IMR-90 (cell line): ENCODE measurements at places on chromosomes 16 and 17. TPM values are rescaled to one million over a fixed set of nuclear protein-coding genes. Genes with fewer than 3 reads are reported as not detected.

- peaks cover 2% of the 10 kb centered on the region; the same call in 1 of the 2 replicates for H3K4me1 ChIP-seq
- no peak overlapping the region for H3K4me3 ChIP-seq
- H3K27me3 ChIP-seq = no peaks in the 10 kb centered on the region
- no peak overlapping the region for H3K27ac ChIP-seq
Observed at GRCh38 chr17:10215286-10215685, 16.9 kb upstream of the GAS7 start.

- H3K27ac ChIP-seq = no peak overlapping the region
- peaks cover 83% of the 10 kb centered on the region for H3K36me3 ChIP-seq
- H3K4me3 ChIP-seq = no peak overlapping the region
- H3K27me3 ChIP-seq = no peaks in the 10 kb centered on the region
- peaks cover 3% of the 10 kb centered on the region; the same call in 1 of the 2 replicates for H3K4me1 ChIP-seq
Observed at GRCh38 chr16:67951485-67951884, 7.6 kb upstream of the LCAT start.

DNA sequence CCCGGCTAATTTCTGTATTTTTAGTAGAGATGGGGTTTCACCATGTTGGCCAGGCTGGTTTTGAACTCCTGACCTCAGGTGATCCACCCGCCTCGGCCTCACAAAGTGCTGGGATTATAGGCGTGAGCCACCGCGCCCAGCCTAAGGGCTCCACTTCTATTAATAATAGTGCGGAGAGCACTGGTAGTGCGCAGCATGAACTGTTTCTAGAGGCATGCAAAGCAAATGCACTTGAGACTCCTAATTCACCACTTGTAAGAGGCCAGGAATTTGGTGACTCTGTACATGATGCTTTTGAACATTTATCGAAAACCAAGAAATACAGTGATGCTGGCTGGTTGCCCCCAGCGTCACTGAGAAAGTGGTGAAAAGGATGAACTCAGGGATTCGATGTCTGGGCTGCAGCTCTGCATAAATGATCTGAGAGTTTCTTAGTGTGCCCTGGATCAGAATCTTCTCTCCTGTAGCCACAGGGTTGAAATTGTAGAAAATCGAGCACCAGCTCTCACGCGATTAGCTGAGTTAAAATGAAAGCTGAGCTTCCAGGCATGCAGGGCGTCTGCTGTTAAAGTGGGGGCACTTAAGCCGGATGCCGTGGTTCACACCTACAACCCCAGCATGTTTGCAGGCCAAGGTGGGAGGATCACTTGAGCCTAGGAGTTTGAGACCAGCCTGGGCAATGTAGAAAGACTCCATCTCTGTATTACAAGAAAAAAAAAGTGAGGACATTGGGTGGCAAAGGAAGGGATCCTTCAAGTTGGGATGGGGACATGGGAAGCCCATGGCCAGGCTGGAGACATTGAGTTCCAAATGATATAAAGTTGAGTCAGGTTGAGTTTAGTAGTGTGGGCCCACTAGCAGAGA is 4.8 kb downstream of the RNF213 start:
- H3K27me3 ChIP-seq = no peaks in the 10 kb centered on the region
- DNase-seq = no peak
- no peak overlapping the region for H3K4me3 ChIP-seq
- peaks cover 30% of the 10 kb centered on the region for H3K36me3 ChIP-seq
- H3K27ac ChIP-seq = no peak overlapping the region

SEPTIN1 gene
- not detected in 2 replicates for total RNA-seq

GRCh38 chr17:29063992-29064391 is 21.1 kb downstream of the PIPOX start:
- no peak overlapping the region for H3K4me3 ChIP-seq
- H3K27me3 ChIP-seq = peaks cover 27% of the 10 kb centered on the region
- no peaks in the 10 kb centered on the region for H3K4me1 ChIP-seq
- H3K36me3 ChIP-seq = no peaks in the 10 kb centered on the region

- no peak for DNase-seq
- no peak overlapping the region for H3K27ac ChIP-seq
- H3K27me3 ChIP-seq = peaks cover 54% of the 10 kb centered on the region
- H3K4me1 ChIP-seq = peaks cover 3% of the 10 kb centered on the region; the same call in 1 of the 2 replicates
Observed at GRCh38 chr17:17466511-17466910, 10.3 kb upstream of the MED9 start.

CNTNAP1 gene
- total RNA-seq = 10.6 and 12.2 TPM in 2 replicates

AATK gene
- total RNA-seq = under 0.01 TPM in 1 of 2 replicates, not detected in the other

DNA sequence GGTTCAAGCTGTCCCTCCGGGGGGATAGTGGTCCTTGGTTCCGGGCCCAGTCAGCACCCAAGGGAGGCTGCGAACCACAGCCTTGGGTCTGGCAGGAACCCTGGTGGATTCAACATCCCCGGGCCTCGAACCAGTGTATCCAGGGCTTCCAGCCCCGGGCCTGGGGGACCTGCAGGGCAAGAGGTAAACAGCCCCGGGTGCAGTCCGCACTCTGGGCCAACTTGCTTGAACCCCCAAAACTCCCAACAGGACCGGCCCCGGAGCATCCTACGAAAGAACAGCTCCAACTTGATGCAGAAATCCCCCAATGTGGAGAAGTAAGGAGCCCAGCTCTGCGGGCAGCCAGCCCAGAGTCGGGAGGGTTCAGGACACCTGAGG is 1.5 kb upstream of the NEURL4 start:
- no peak for DNase-seq
- peak overlapping the region; percentile 86 for H3K4me3 ChIP-seq
- peak overlapping the region; percentile 72 for H3K27ac ChIP-seq
- peaks cover 5% of the 10 kb centered on the region for H3K27me3 ChIP-seq
- peaks cover 7% of the 10 kb centered on the region for H3K36me3 ChIP-seq
- H3K4me1 ChIP-seq = peaks cover 5% of the 10 kb centered on the region; the same call in 1 of the 2 replicates

DNA sequence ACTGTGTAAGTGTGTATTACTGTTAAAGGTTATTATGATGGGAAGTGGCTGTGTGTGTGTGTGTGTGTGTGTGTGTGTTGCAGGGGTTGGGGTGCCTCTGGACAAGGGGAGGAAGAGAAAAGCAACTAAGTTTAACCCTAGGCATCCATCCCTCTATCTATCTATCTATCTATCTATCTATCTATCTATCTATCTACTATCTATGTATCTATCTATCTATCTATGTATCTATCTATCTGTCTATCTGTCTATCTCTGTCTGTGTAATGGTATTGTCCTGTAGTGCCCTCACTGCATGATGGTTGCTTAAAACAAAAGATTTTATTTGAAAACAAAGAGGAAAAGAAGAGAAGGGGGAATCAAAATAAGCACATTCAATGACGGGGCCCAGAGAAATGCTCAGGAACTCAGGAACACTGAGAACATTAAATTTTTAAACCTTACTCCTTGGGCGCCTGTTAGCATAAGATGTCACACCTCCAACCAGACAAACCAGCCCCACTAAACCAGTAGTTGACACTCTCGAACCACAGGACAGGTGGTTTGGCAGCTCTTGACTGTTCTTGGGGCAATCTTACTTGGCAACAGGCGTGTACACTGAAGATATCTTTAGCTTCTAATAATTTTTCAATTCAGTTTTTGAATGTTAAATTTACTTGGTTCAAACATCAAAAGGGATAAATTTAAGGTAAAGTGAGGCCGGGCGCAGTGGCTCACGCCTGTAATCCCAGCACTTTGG is 5.1 kb upstream of the RPL26 start:
- H3K27ac ChIP-seq = no peak overlapping the region
- no peaks in the 10 kb centered on the region for H3K36me3 ChIP-seq
- no peak for DNase-seq
- peaks cover 13% of the 10 kb centered on the region for H3K4me1 ChIP-seq

- H3K4me3 ChIP-seq = peak overlapping the region; percentile 52
Observed at GRCh38 chr16:87384162-87384874, 742 bp upstream of the FBXO31 start.

DNA sequence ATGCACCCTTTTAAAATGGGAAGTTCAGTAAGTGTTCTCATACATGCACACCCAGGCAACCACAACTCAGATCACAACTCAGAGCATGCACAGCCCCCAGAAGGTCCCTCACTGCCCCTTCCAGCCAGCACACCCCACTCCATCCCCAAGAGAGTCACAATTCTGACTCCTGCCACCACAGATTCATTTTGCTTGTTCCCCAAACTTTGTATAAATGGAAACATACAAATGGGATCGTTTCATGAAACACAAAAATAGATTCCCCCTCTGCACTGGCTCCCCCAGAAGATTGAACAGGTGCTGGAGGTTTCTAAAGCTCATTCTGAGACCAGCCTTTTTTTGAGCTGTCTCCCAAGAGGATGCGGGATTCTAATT is 3.3 kb upstream of the TNFRSF13B start:
- no peaks in the 10 kb centered on the region for H3K36me3 ChIP-seq
- DNase-seq = no peak
- no peak overlapping the region for H3K4me3 ChIP-seq
- peaks cover 4% of the 10 kb centered on the region for H3K4me1 ChIP-seq
- peaks cover 13% of the 10 kb centered on the region for H3K27me3 ChIP-seq

HIGD1B gene
- not detected in 2 replicates for total RNA-seq

DNA sequence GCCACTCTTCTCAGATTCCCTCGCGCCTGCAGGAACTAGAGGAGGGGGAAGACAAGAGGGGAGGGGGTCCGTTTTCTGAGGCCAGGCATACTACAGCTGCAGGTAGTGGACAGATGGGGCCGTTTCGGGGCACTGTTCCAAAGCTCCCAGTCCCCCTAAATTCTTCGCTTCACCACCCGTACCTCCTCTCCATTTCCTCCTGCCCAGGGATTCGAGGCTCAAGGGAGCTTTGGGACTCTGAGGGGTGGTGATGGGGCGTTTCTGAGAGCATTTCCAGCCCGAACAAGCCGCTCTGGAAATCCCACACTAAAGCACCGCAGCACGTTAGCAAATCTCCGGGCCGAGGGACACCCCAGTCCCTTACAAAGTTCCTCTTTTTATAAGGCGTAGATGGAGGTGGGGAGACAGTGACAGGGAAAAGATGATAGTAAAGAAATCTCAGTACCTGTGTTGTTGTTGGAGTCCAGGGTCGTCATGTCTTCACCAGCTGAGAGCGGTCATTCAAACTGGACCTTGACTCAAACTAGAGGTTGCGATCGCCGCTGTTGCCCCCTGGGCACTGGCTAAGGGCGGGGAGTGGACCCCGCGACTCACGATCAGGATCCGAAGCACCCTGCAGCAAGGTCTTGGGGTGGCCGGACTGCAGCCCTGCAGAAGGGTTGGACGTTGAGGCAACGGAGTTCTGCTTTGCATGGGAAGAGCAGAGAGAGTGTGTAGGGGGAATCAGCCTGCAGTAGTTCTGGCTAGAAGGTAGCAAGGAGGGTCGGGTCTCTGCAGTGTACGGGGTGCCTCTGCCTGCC is 570 bp downstream of the NR1D1 start:
- H3K27me3 ChIP-seq = no peaks in the 10 kb centered on the region
- peaks cover 26% of the 10 kb centered on the region for H3K36me3 ChIP-seq
- DNase-seq = no peak
- H3K4me3 ChIP-seq = peak overlapping the region; percentile 65
- peak overlapping the region; percentile 72 for H3K27ac ChIP-seq

- no peaks in the 10 kb centered on the region for H3K36me3 ChIP-seq
- H3K27ac ChIP-seq = no peak overlapping the region
- H3K4me3 ChIP-seq = no peak overlapping the region
Observed at GRCh38 chr17:57706761-57707160, 38.3 kb downstream of the CCDC182 start.

DNA sequence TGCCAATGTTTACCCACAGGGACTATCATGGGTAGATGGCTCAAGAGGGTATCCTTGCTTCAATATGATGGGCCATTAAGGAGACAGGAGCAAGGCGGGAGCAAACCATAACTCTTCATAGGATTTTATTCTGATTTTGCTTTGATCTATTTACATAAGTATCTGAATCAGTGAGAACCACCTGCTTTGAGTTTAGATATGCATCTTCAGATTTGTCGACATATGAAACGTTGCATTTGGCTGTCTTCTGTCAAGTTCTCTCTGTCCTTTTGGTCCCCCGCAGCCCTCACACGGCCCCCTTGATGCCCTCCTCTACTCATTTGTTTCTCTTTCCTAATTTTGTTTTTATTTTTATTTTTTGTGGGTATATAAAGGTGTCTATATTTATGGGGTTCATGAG is 16.2 kb downstream of the WWOX start:
- no peaks in the 10 kb centered on the region for H3K27me3 ChIP-seq
- H3K27ac ChIP-seq = no peak overlapping the region
- H3K36me3 ChIP-seq = no peaks in the 10 kb centered on the region
- DNase-seq = no peak
- H3K4me1 ChIP-seq = no peaks in the 10 kb centered on the region

GRCh38 chr16:49639739-49640431 is 216.0 kb downstream of the ZNF423 start:
- no peaks in the 10 kb centered on the region for H3K36me3 ChIP-seq
- H3K27me3 ChIP-seq = no peaks in the 10 kb centered on the region
- H3K4me1 ChIP-seq = peaks cover 31% of the 10 kb centered on the region
- peak overlapping the region; percentile 44 for H3K27ac ChIP-seq
- H3K4me3 ChIP-seq = no peak overlapping the region

DNA sequence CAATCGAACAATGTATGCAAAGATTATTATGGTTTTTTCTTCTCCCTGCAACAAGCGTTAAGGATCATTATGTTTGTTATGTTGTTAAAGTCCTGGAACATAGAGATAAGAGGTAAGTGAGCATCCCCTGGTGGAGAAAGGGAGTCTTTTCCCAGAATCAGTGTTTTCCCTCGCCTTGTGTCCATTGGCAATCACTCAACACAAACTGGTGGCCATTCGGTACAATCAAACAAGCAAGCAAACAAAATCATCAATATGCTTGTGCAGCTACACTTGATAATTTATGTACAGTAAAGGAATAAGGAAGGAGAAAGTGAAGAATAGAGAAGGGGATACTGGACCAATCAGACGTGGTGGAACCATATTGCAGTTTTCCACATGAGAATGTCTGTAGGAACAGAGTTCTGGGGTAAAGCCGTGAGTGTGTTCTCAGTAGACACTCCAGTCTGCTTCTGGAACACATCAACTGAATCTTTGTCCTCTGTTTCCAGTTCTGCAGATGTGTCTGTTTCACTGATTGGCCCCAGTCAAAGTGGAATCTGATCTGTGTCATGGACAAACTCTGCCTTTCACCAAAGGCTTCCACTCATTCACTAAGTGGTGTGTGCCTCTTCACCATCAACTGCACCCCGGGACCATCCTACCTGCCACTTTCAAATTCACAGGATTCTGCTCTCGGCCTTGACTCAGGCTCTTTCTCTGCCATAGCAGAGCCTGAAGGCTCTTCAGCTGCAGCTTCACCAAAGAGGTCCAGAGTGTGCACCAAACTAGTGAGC is 169.5 kb downstream of the AHSP start:
- H3K27me3 ChIP-seq = no peaks in the 10 kb centered on the region; the same call in 1 of the 2 replicates
- H3K4me3 ChIP-seq = no peak overlapping the region
- H3K4me1 ChIP-seq = no peaks in the 10 kb centered on the region
- DNase-seq = peak; percentile 53

DNA sequence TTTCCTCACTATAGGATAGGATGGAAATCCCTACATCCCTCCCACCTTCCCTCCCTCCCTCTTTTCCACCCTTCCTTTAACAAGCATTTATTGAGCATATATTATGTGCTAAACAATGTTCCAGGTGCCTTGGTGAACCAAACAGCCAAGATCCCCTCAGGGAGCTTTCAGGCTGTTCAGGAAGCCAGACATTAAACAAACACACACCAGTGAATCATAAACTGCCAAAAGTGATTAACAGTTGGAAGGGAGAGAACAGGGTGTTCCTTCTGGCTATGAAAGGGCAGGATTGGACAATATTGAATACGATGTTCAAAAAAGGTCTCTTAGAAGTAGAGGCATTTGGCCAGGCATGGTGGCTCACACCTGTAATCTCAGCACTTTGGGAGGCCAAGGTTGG is 22.8 kb upstream of the CNEP1R1 start:
- H3K36me3 ChIP-seq = no peaks in the 10 kb centered on the region
- no peak overlapping the region for H3K27ac ChIP-seq
- H3K4me1 ChIP-seq = no peaks in the 10 kb centered on the region
- no peak overlapping the region for H3K4me3 ChIP-seq
